ENCODE measurements at places on chromosomes 1 and 21. TPM values are rescaled to one million over a fixed set of nuclear protein-coding genes. Genes with fewer than 3 reads are reported as not detected.

DNA sequence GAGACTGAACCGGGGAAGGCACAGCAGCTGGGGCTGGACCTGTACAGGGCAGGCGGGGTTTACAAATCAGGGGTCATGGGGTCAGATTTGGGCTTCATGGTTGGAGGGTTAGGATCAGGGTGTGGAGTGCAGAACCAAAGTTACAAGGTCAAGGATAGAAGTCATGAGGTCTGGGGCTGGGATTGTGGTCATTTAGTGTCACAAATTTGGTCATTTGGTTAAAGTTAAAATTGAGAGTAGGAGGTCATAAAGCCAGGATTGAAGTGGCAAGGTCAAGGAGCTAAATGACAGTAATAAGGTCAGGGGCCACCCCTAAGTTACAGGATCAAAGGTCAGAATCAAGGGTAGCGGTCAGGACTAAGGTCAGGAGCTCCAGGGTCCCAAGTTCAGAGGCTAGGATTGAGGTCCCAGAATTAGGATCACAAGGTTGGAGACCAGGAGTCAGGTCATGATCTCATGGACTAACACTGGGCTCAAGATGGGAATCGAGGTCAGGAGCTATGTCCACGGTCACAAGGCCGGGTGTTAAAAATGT is 20.4 kb downstream of the SERINC2 start:
- H3K36me3 ChIP-seq = no peaks in the 10 kb centered on the region
- no peak overlapping the region for H3K4me3 ChIP-seq
- H3K27me3 ChIP-seq = no peaks in the 10 kb centered on the region
- no peaks in the 10 kb centered on the region for H3K4me1 ChIP-seq
- no peak overlapping the region for H3K27ac ChIP-seq

DNA sequence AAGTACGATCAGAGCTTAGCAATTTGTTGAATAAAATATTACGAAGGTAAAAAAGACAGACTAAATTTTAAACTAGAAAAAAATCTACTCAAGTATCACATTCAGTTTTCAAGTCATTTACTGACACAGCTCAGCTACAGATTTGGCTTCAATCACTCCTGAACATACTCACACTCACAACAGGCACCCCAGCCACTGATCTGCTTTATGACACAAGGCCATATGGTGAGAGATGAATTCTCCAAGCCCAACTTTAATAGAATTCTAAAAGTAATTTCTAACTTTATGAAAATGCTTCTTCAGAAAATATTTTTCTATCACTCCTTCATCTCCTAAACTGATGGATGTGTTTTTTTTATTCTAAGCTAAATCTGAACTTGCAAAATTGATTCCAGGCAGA is 337.1 kb downstream of the HHIPL2 start:
- no peaks in the 10 kb centered on the region for H3K4me1 ChIP-seq
- no peak overlapping the region for H3K4me3 ChIP-seq
- no peak for DNase-seq
- H3K36me3 ChIP-seq = no peaks in the 10 kb centered on the region
- no peak overlapping the region for H3K27ac ChIP-seq
- no peaks in the 10 kb centered on the region for H3K27me3 ChIP-seq

DNA sequence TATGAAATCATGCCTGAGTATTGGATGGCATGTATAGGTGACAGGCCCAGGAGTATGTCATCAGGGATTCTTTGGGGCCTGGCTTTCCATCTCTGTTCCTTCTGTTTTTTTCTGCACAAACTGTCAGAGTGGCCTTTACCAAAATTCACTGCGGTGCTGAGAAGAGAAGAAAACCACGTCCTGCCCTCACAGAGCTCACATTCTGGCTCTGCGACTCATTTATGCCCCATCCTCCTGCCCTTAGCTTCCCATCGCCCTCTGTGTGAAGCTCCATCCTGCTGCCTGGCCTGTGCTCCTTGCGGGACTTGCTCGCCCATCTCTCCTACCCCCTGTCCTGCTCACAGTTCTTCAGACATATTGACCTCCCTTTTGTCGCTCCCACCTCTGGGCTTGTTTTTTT is 73.4 kb downstream of the HUNK start:
- H3K27me3 ChIP-seq = no peaks in the 10 kb centered on the region
- DNase-seq = no peak
- no peak overlapping the region for H3K4me3 ChIP-seq
- no peak overlapping the region for H3K27ac ChIP-seq

Gene POFUT2
- total RNA-seq = 17.6 TPM

Gene TNNI3K
- total RNA-seq = 102 TPM

Gene FCRL5
- 0.65 TPM for total RNA-seq

Gene EDARADD
- 1.7 TPM for total RNA-seq
